SJSA1 (cell line): ENCODE measurements at places on chromosomes 3 and 15.

- DNase-seq: no peak
These were observed 64.1 kb downstream of the NIPA2 start for GRCh38 chr15:22902578-22902977.

DNA sequence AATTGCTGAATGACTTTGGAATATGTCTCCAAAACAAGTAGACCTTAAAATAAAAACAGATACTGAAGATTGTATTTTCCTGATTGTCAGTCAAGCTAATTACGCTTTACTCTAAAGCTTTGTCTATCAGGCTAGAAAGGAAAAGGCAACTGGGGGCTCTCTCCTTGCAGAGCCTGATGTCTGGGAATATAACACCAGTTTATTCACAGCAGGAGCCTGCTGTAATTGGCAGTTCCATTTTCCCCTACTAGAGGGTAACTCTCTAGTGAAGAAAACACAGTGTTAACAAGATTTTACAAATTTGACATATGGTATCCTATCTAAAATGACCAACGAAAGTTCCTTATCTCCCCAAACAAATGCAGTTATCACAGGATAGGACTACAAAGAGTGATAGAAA is 158.8 kb downstream of the PDZRN3 start:
- DNase-seq: no peak

DNA sequence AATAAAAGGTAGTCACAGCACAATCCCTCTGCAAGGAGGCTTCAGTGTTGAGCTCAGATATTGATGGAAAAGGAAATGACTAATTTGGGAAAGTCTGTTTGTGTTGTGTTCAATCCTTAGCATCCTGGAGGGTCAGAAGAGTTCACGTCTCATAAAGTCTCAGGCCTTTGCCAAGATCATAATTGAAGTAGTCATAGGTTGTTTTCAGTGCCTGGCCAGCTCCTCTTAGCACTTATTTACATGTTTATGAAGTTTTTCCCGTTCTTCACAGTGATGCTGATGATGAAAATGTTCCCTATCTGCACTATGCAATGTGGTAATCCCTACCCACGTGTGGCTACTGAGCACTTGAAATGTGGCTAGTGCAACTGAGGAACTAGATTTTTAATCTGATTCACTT is 61.6 kb upstream of the TGFBR2 start:
- DNase-seq: peak; percentile 26

GRCh38 chr3:100150473-100150872 is 36.2 kb upstream of the FILIP1L start:
- no peak for DNase-seq

DNA sequence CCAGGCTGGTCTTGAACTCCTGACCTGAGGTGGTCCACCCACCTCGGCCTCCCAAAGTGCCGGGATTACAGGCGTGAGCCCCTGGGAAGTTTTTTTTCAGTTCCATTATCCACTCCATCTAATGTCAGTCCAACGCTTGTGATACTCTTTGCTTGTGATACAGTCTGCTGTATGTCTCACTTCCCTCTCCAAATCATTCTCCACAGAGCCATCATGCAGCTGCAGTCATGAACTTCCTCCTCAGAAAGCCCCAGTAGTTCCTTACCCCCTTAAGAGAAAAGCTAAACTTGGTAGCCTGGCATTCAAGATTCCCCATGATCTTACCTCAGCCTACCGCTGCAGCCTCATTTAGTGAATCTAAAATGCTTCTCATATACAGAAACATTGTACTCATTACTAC is 2.3 kb downstream of the ARPC4 start:
- no peak for DNase-seq

DNA sequence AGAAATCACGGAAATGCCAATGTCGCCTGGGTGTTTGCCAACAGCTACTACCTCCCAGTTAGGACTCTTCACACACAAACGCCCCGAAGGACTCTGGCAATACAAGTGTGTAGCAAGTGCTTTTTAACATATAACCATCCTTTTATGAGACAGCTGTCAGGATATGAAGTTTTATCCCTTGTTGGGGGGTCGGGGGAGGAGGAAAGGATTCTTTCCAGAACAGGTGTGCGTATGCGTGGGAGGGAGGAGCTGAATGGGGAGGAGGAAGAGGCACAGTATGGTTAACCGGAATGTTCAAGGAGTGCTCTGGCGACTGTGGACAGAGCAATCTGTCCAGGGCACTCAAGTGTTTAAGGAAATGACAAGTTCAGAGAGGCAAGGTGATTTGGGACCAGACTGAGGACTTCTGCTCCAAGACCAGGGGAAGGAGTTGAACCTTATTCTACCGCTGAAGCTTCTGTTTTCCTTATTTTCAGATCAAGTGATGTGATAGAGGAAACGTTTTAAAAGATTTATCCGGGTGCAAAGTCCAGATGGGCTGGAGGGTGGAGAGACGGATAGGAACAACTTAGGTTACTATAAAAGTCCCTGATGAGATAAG is 1.3 kb downstream of the TSPAN3 start:
- peak; percentile 22 for DNase-seq

DNA sequence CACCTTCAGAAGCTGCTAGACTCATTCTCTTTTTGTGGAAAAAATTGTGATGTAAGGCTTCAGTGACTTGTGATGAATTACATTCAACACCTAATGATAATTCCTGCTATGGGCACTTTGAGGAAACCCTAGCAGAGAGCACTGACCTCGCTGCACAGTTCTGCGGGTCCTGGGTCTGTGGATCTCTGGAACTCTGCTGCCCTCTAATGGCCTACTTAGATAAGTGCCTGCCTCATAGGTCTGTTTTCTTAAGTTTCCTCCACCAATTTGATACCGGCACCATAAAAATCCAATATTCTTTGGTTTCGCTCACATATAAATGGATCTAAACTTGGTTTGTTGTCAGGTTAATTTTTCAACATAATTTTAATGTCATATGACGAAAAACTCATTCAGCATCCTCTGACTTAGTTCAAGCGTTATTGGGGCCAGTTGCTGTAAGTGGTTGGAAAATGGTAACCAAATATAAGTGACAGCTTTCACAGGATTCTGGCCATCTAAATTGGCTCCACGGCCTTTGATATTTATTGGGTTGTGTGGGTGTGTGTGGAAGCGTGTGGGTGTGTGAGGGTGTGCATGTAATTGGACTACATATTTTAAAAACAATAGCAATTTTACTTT is 10.4 kb downstream of the SLITRK3 start:
- DNase-seq: peak; percentile 2

GRCh38 chr15:52408823-52409222 is 113.2 kb upstream of the MYO5C start:
- no peak for DNase-seq

DNA sequence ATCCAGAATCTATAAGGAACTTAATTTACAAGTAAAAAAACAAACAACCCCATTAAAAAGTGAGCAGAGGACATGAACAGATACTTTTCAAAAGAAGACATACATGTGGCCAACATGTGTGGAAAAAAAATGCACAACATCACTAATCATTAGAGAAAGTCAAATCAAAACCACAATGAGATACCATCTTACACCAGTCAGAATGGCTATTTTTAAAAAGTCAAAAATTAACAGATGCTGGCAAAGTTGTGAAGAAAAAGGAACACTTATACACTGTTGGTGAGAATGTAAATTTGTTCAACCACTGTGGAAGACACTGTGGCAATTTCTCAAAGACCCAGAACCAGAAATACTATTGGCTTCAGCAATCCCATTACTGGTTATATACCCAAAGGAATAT is 830.0 kb upstream of the ALCAM start:
- no peak for DNase-seq

- DNase-seq: no peak
These were observed 13.7 kb upstream of the GRIP2 start for GRCh38 chr3:14553871-14554270.

GRCh38 chr3:50388720-50389413 is 29.5 kb upstream of the TMEM115 start:
- no peak for DNase-seq

DNA sequence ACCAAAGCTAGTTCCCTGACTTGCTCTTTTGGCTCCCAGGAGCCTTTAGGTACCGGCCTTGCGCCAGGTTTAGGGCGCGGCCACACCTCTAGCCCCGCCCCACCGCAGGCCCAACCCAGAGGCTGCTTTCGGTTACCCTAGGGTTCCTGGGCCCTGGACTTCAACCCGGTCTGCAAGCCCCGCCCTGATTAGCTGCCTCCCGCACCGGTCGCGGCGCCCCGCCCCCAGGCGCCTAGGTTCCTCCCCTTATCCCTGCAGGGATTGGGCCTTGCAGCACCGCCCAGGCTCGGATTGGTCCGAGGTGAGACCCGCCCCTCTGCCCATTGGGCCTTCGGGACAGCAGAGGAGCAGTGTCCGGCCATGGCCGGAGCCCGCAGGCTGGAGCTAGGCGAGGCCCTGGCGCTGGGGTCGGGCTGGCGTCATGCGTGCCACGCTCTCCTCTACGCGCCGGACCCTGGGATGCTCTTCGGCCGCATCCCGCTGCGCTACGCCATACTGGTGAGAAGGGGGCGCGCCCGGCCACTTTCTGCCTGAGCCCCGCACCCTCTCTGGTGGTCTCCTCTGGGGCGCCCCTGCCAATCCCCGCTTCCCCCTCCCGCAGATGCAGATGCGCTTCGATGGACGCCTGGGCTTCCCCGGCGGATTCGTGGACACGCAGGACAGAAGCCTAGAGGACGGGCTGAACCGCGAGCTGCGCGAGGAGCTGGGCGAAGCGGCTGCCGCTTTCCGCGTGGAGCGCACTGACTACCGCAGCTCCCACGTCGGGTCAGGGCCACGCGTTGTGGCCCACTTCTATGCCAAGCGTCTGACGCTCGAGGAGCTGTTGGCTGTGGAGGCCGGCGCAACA is at the start of gene NUDT16:
NUDT16 (plus strand) TSS at position 330 of the 847 bp plus-strand sequence; CDS start at position 361, 31 bp downstream.
- DNase-seq: peak; percentile 99

DNA sequence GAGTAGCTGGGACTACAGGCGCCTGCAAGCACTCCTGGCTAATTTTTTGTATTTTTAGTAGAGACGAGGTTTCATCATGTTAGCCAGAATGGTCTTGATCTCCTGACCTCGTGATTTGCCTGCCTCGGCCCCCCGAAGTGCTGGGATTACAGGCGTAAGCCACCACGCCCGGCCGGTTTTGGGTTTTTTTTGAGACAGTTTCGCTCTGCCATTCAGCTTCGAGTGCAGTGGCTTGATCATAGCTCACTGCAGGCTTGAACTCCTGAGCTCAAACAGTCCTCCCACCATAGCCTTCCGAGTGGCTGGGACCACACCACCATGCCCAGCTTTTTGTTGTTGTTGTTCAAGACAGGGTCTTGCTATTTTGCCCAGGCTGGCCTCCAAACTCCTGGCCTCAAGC is 16.0 kb upstream of the SCAP start:
- DNase-seq: no peak

DNA sequence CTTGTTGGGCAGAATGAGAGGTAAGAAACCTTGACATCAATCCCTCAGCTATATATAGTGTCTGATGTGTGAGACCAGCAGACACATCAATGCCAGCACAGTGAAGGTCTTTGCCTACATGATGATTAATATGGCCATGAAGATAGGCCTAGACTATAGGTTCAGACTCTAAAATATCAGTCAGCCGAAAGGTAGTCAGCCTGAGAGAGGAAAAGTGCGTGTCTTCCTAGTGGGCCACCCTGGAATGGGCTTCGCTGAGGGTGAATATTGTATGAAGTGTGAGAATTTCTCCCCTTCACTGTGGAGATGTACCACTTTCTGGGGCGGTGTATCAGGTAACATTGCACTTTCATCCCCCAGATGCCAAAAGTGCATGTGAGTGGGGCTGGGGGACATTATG is 33.0 kb upstream of the EPHB1 start:
- DNase-seq: no peak
